Stimulated activated CD4-positive, alpha-beta T cell treated with anti-CD3 and anti-CD28 coated beads, TNF-alpha, amount 100 ng/mL, for 48 hours (primary cell): ENCODE measurements at places on chromosomes 7 and 10.

DNA sequence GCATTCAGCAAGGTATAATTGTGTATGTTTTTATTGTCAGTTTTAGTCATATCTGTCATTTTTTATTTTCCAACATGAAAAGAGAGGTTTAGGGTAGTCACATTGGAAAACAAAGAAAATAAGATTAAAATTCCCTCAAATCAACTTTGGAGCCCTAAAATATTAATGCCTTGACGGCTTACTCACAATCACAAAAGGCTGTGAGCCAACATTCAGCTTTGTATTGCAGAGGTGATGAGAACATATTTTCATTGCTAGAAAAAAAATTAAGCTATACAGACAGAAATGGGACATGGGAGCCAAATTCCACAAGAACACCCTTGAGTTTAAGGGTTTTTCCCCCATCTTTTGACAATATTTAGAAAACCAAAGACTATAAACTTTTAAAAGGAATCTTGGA is 30.2 kb downstream of the CALD1 start:
- no peak for DNase-seq

DNA sequence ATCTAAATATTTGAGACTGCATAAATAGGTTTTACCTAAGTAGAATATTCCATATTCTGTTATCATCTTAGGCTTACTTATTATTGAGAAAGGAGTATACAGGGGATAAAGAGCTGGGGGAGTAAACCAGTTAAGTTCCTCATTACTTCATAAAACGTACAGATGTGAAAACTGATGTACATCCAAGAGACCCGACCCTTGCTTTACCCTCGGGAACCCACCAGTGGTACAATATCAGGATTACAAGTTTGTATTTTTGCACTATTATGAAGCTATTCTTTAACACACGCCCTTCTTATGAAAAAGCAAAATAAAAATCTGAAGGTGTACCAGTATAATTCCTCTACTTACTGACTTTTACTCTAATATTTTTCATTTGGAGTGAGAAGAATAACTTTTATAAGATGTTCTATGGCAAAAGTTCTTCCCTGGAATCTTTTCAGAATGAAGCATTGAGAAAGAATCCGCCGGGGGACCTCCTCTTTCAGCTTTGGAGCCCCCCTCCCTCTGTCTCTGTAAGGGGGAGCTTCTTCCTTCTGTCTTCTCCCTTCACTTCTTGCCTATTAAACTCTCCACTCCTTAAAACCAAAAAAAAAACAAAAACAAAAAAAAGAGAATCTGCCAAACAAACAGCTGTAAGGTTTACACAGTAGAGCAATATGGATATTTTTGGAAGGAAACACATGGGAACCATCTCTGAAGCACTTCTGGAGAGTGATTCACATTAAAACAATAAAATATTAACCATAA is 550.0 kb downstream of the TNS3 start:
- DNase-seq = no peak

- no peak for DNase-seq
Measured at GRCh38 chr7:155007947-155008346, 5.0 kb upstream of the PAXIP1 start.

GRCh38 chr7:76106893-76107292 is 59.0 kb downstream of the MDH2 start:
- no peak for DNase-seq

- no peak for DNase-seq
Measured at GRCh38 chr7:147805996-147806576, 784.5 kb upstream of the C7orf33 start.

DNA sequence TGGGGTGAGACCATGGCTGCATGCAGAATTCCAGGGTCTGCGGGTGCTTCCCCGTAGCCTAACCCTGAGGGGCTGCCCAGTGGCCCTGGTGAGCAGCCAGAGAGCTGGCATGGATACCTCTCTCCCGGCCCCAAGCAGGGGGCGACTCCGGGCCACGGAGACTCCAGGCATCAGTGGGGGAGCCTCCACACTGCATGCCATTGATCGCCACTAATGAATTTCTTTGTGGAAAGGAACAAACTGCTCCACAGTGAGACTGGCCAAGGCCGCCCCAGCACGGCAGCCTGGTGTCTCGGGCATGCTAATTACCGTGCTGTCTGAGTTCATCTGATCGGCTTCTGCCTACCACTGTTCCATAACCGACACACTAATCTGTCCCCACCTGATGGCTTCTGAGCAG is 184.4 kb downstream of the GRID1 start:
- DNase-seq = no peak

- DNase-seq = no peak
Measured at GRCh38 chr10:78703593-78703992, 365.2 kb upstream of the ZMIZ1 start.

- no peak for DNase-seq
Measured at GRCh38 chr7:139850906-139851305, 21.8 kb downstream of the TBXAS1 start.

DNA sequence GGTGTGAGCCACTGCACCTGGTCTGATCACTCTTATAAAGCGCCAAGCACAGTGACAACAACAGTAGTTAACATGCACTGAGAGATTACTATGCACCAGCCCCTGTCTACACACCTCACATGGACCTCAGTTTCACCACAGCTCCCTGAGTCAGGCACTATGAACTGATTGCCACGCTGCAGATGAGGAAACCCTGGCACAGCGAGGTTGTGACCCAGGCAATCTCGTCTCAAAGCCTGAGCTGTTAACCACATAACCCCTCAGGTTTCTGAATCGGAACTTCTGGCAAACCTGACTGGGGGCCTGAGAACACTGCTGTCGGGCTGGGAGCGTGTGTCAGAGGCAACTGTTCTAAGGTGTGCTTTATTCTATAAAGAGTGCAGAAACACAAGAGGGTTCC is 150.8 kb downstream of the RNF216 start:
- no peak for DNase-seq

DNA sequence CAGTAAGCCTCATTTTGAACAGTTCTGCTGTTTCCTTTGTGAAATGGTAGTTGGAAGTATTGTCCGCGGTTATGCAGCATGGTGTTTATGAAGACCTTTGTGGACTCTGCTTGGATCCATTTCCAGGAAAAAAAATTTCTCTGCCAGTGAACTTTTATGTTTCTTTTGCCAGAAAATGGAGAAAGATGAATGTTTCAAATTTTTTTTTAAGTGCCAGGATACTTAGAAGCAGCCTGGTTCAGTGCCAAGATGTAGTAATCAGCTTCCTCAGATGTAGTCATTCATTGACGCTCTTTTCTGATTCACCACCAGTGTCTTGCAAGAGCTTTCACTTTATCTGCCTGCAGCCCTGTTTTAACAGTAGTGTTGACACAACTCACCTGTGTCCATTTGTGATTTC is 258.2 kb downstream of the SDK1 start:
- no peak for DNase-seq

- DNase-seq = no peak
Measured at GRCh38 chr7:157310676-157311185, 26.1 kb upstream of the DNAJB6 start.

DNA sequence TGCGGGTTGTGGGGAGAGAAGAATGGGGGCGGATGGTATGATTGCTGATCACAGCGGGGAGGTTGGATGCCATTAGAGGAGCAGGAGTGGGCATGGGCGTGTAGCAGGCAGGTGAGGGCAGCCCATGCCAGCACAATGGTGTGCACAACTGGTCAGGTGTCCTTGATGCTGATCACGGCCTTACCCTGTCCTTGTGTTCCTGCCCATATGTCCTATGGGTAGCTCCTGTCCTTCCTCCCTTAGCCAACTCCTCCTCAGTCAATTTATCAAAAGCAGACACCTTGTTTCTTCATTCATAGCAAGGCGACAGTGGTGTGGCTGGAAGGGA is 30.7 kb downstream of the WDR86 start:
- DNase-seq = no peak

DNA sequence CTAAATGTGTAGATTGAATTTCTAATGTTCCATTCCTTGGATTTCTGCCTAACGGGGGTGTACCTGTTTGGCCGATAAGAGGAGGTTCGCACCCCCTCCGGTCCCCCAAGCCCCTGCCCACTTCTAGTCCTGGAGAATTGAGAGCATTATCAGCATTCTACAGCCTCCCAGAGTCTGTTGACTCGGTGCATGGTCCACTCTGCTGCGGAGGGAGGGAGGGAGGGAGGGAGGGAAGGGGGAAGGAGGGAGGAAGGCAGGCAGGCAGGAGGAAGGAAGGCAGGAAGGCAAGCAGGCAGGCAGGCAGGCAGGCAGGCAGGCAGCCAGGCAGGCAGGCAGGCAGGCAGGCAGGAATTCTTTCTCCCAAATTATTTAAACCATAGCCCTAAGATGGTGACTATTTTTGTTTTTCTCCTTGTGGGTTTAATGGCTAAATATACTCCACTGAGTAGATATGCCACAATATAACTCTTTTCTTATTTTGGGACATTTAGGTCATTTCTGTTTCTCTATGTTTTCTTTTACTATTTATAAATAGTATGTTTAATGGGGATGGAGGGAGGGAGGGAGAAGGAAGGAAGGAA is 69.5 kb upstream of the CHST15 start:
- DNase-seq = no peak

GRCh38 chr7:150944066-150945042 is 33.8 kb downstream of the KCNH2 start:
- no peak for DNase-seq

DNA sequence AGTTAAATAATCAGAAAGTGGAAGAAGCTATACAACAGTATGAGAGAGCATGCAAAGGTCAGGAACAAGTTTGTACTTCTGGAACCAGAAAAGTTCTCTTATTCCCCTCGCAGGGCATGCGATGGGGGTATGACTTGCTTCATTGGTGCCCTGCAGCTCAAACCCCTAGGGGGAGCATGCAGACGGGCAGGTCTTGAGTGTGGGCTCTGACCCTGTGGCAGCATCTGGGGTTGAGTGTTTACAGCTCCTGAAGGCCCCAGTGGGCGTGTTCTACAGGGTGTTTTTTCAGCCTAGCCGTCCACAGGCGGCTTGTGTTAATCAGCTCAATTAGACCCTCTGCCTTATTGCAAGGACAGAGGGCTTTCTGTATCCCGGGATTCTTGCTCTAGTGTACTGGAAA is 44.5 kb downstream of the KIF20B start:
- no peak for DNase-seq

- DNase-seq = no peak
Measured at GRCh38 chr7:83808982-83809381, 160.0 kb upstream of the SEMA3E start.

DNA sequence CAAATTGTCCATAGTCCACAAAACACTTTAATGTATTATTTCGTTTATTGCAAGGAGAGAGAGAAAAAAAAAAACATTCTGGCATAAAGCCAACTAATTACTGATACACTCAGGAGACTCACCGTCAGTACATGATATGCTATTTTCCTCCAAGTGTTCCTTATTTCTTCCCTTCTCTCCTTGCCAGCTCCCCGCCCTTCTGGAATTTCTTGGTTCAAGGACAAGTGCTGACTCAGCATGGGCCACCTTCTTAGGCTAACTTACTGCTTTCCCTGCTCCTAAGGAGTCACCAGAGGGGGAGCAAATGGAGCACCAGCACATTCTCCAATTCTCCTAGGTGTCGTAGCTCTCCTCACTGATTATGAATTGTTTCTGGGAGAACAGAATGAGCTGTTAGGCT is 133.8 kb upstream of the HDAC9 start:
- no peak for DNase-seq

DNA sequence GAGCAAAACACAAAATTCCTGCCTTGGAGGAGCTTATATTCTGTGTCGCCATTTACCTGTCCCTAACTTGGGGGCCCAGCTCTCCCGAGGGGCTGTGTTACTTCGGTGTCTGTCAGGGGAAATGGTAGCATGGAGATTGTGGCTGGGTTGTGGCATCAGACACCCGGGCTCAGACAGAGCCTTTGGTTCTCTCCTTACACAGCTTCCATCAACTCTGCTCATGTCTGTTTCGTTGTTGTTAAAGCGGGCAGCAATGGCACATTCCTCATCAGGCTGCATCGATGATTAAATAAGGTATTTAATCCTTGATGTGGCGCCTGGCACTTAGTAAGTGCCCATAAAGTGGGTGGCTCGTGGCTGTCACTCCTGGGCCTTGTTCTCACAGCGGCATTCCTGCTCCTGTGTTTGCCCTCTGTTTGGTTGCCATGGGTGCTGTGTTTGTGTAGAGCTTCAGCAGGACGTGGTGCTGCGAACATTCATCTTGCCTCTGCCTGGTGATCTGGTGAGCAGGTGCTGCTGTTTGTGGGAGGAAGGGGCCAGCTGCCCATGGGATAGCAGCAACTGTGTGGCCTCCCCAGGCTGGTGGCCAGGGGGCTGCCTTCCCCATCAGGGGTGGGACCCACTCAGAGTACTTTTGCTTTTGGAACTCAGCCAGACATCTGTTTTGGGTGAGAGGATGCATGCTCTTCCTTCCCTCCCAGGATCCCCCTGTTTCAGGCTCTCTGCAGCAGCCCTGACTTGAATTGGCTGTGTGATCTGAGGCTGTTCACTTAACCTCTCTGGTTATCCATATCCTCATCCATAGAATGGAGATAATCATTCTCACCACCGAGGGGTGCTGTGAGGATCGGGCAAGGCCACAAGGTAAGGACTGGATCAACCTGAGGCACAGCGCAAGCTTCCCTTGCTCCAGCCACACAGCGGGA is 207.2 kb upstream of the SVIL start:
- no peak for DNase-seq

DNA sequence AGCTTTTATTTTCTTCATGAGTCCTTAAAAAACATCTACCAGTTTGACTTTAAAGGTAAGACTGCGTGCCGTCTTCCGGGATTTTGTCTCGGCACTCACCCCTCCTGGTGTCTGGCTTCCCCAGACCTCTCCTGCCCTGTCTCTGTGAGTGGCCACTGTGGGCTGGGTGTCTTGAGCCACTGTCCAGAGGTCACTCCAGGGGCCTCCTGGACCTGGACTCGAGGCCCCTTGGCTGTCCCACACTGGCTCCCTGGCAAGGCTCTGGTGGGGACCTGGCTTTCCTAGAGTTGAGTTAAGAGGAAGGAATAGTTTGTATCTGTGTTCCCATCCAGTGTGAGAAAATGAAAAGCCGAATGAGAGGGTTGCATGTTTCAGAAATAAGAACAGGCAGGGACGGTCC is 95.5 kb downstream of the NKX6-2 start:
- no peak for DNase-seq

- DNase-seq = no peak
Measured at GRCh38 chr7:37341033-37341630, 107.5 kb downstream of the ELMO1 start.

DNA sequence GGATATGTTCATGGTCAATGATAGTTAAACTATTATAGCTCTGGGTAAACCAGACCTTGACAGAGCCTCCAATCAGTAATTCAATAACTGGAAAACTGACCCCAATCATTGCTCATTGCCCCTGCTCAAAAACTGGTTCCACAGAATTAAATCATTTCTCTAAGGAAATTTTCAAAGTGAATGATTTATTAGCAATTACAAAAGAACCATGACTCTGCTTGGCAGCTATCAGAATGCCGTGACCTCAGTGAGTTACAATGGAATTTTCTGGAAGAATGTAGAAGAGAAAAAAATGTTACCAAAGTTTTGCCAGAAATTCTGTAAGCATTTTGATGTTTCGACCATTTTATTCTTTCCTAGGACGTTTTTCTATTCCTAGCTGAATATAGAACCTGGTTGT is 106.8 kb upstream of the APBB1IP start:
- DNase-seq = no peak

DNA sequence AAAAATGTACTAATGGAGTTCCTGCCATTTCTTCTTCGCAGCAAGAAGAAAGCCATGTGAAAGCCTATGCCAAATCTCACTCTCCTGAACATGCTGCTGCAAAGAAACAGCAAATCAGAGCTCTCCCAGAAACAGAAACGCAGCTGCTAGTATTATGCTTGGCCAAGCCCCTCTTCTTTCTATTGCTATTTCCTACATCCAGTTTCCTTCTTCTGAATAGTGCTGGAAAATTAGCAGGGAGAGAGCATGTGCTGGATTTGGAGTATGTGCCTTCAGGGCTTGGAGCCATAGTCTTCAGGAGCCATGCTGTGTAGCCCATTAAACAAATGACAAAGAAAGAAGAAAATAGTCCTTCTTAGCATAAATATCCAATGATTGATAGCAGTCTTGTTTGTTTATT is 852.0 kb upstream of the PHF14 start:
- no peak for DNase-seq
